A673 (cell line): ENCODE measurements at places on chromosomes 16 and 17. TPM values are rescaled to one million over a fixed set of nuclear protein-coding genes. Genes with fewer than 3 reads are reported as not detected.

DNA sequence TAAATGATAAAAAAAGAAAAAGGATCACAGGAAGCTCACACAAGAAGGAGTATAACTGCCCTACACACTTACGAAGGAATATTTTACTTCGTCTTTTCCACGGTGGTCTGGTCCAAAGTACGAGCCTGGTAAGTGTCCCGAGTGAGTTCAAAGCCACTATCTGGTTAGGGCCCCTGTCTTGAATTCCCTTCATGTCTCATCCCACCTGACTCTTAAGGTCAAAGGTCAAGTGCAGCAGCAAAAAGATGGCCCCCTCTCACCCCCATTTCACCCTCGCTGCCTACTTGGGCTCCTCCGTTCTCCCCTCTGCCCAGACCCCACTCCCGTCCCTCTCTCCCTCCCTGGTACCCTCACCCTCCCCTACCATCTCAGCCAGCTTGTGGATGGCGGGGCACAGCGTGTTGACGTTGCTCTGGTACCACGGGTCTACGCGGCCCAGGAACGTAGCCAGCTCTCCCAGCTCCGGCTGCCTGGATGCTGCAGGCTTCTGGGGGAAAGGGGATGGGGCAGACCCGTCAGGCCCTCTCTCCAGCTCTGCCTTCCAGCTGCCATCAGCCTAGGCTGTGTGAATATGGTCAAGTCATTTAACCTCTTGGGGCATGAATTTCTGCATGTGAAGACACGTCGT lies 27.8 kb upstream of the MFSD6L start:
- no peaks in the 10 kb centered on the region for H3K4me1 ChIP-seq
- no peak overlapping the region for H3K4me3 ChIP-seq
- H3K27ac ChIP-seq: no peak overlapping the region
- no peaks in the 10 kb centered on the region for H3K27me3 ChIP-seq

The MIF4GD gene
- 14.7 and 22.4 TPM in 2 replicates for total RNA-seq

- H3K27me3 ChIP-seq: no peaks in the 10 kb centered on the region
- H3K4me1 ChIP-seq: no peaks in the 10 kb centered on the region
- no peak for DNase-seq
Measured at GRCh38 chr16:13018026-13018425, 116.6 kb downstream of the SHISA9 start.

The CLEC18B gene
- 32.4 and 37.7 TPM in 2 replicates for total RNA-seq

DNA sequence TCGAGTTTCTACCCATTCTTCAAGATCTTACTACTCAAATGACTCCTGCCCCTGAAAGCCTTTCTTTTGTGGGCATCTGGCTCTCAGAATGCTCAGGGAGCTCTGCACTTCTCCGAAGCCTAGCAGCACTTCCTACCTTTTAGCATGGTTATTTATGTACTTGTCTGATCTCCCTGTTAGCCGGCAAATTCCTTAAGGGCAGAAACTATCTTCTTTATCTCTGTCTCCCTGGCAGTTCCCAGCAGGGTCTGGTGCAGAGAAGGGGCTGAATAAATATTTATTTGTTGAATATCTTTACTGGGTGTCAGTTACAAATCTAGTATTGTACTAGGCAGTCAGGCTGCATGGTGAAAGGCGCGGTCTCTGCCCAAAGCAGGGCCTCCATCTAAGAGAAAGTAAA lies 30.7 kb downstream of the TMEM132E start:
- peaks cover 30% of the 10 kb centered on the region for H3K4me1 ChIP-seq
- H3K4me3 ChIP-seq: no peak overlapping the region
- no peak for DNase-seq

The SPEM2 gene
- 0.24 TPM in 1 of 2 replicates, not detected in the other for total RNA-seq

DNA sequence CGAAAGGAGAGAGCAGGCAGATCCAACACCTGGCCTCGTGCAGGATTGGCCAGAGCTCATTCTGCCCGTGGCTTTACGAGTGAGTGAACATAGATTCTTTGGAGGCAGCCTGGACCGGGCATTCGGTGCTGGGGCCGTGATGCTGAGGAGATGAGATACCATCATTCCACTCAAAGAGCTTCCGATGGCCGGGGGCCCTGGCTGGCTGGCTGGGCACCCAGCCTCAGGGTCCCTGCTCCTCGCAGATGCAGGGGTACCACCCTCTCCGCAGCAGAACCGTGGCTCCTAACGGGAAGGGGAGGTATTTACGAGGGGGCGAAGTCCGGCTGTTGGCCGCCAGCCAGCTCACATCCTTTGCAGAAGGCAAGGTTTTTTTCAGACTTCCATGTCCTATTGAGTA lies 66.1 kb upstream of the FOXF1 start:
- H3K27me3 ChIP-seq: peaks cover 80% of the 10 kb centered on the region
- no peak overlapping the region for H3K4me3 ChIP-seq
- DNase-seq: no peak
- no peaks in the 10 kb centered on the region for H3K4me1 ChIP-seq
- H3K36me3 ChIP-seq: no peaks in the 10 kb centered on the region
